ENCODE measurements at places on chromosomes 2 and 18.

- DNase-seq = no peak
Observed at GRCh38 chr2:107020392-107020791, 134.4 kb upstream of the ST6GAL2 start.

GRCh38 chr2:78541088-78541450 lies 484.4 kb upstream of the REG3G start:
- DNase-seq = no peak

DNA sequence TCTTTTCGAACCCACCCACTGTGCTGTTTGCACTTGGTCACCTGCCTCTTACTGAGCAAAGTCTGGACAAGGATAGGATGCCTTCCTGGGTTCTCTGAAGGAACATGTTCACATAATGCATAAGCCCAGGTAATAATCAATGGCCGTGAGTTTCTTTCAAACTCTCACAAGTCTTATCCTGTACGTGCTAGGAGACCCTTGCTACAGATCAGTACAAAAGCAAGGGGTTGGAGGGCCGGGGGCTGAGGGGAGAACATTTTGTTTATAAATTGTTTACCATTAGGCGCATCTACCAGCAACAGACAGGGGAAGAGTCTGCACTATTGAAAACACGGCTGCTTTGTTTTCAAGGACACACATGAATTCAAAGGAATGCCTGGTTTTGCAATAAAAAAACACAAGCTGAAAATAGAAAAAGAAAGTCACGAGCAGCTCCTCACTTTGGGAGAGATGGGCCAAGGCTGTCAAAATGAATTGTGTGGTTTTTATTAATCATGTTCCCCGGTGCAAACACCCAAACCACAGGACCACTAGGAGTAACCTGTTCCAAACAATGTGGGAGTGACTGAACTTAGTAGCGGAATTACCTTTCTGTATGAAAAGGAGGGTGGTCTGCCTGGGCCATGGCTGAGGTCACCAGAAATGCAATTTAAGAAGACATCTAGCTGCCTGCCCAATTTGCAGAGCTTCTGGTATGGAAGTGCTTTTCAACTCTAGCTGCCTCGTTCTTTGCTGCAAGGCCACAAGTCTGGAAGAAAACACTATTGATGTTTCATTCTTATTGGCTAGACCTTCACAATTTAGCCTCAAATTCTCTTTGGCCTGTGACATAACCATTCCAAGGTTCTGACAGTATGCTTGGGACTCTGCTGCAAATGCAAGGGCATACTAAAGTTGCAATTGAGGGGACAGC lies 73.5 kb downstream of the CCBE1 start:
- DNase-seq = no peak

- no peak for DNase-seq
Observed at GRCh38 chr2:24814516-24814915, 21.3 kb downstream of the CENPO start.

- no peak for DNase-seq
Observed at GRCh38 chr2:152402780-152403759, 68.1 kb downstream of the FMNL2 start.

All from mucosa of descending colon (tissue), 3 donors.